Stimulated activated CD8-positive, alpha-beta memory T cell treated with anti-CD3 and anti-CD28 coated beads, Interleukin-2, amount 100 ng/mL, for 1 hour (primary cell): ENCODE measurements at places on chromosomes 12 and 14.

- no peak for DNase-seq
Observed at GRCh38 chr12:131591136-131591535, 119.8 kb upstream of the SFSWAP start.

- DNase-seq: no peak
Observed at GRCh38 chr14:65533736-65534404, 121.3 kb downstream of the FUT8 start.

GRCh38 chr14:64806862-64807495 is 72.7 kb downstream of the SPTB start:
- no peak for DNase-seq

DNA sequence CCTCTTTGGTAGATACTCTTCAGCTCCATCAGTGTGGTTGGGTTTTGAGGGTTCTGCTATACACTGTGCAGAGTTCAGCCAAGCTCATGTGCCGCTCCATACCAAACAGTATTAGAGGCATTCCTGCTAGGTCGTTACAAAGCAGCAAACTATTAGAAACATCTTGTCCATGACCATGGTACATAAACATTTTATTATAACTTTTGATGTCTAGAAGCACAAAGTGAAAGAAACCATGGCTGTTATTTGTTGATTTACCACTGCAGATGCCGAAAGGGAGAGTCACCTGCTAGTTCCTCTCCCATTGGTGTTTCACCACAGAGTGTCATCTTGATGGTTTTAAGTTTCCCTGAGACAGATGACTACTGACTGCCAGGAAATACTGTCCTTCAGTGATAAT is 242.0 kb downstream of the ADAMTS20 start:
- DNase-seq: no peak

- DNase-seq: no peak
Observed at GRCh38 chr12:6067152-6067916, 57.1 kb downstream of the VWF start.
